CD4-positive, alpha-beta T cell treated with Interleukin-10 for 1 hour (primary cell): ENCODE measurements at places on chromosomes 4 and X.

DNA sequence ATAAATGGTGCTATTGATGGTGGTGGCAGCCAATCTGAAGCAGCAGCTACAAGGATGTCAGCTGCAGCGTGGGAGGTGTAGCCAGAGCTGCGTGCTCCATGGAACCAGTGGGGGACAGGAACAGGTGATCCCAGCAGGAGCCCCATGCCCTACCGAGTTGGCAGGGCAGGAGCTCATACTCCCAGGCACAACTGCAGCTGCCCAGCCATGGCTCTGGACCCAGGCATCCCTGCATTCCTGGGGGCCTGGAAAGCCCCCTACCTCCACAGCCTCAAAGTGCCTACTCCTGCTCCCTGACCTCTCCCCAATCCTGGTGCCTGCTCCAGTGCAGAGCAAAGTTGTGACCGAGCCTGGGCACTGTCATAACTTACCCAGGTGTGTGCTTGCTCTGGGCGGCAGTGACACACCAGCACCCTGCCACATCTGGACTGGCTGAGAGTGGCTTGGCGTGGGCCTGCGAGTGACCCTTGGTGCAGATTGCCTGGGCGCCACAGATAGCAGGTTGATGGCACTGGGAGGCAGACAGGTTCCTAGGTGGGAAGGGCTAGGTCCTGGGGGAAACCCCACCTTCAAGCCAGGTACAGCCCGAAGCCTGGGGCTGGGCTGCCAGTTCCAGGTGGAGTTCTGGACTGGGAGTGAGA lies 101.1 kb downstream of the DCAF12L2 start:
- no peak for DNase-seq

GRCh38 chrX:121455890-121456289 lies 408.5 kb downstream of the GLUD2 start:
- DNase-seq, result no peak

GRCh38 chr4:62487016-62487415 lies 1286.9 kb downstream of the ADGRL3 start:
- no peak for DNase-seq

DNA sequence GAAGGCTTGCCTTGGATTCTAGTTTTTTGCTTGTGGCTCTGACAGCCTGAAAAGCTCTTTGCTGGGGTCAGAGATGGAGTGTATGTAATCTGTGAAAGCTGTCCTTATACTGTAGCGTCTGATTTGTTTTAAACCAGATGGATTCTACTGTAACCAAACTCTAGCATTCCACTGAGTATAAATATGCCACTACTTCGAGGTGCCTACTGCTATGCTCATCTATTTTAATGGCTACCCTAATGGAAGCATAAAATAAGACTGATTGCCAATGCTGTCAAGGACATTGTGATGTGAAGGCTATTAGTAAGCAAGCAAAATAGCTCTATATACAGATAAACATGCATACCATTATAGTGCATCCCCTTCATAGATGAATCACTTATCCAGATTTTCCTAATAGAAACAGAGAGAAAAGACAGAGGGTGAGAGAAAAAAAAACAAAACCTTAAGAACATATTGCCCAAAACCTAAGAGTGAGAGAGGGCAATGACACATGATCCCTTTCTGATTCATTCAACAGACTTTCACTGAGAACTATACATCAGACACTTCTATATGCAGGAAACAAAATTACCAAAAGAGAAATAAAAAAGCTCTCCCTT lies 1025.8 kb upstream of the LCORL start:
- DNase-seq, result no peak

- no peak for DNase-seq
These were observed 74.7 kb downstream of the FAM47B start for GRCh38 chrX:35017284-35017683.

DNA sequence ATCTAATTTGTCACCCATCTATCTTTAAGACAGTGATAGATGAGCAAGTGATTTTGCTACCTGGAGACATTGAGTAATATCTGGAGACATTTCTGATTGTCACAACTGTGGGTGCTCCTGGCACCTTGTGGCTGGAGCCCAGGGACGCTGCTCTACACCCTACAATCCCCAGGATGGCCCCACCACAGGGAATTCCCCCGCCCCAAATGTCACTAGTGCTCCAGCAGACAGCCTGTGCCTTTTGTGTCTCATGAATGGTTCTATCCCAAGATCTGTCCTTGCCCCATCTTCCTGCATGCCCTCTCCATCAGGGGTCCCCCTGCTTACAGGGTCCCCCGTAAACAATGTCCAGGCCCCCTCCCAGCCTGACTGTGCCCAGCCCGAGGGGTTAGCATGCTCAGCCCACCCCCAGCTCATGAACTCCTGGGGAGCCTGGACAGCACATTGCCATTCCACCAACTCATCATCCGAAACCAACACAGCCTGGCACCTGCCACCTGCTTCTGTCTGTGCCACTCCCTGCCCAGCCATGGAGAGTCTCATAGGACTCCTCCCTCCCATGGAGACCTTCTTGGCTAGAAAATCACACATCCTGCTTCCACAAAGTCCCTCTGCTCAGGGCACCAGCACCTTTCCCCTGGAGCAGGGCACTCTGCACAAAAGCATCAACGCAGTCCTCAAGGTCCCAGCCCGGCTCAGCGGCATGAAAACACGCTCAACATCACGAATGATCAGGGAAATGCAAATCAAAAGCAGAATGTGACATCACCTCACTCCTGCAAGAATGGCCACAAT lies 5.7 kb downstream of the P2RY8 start:
- peak; percentile 24 for DNase-seq

DNA sequence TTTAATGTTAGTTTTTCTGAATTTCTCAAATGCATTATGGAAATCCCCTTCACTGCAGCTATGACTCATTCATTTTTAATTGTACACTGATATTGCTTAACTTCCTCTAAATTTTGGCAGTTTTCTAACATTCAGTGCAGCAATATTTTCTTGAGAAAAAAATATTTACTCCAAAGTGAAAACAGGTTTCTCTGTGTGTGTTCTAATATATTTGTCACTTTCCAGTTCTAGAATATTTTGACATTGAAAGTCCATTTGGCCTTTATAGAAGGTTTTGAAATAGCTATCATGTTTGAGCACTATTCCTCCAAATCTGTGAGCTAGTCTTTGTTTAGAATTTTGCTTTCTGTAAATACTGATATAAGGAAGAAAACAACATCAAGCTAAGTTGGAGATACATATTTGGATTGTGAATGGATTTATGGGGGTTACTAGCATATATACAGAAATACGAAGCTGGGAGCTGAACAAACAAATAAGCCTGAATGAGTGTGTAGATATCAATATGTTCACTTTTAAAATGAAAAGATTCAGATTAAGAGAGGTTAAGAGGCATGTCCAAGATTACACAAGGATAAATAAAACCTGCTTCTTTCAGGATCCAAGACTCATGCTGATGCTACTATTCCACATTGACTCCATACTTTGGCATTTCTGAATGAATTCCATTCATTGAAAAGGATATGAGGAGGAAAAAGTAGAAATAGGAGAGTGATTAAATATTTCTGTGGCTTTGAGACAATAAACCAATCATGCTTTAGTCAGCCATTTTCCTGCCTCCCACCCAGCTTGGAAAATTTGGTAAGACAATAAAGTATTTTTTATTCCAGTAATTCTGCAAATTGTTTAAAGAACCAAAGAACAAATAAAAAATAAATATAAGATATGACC lies 57.3 kb upstream of the SLIT2 start:
- no peak for DNase-seq

DNA sequence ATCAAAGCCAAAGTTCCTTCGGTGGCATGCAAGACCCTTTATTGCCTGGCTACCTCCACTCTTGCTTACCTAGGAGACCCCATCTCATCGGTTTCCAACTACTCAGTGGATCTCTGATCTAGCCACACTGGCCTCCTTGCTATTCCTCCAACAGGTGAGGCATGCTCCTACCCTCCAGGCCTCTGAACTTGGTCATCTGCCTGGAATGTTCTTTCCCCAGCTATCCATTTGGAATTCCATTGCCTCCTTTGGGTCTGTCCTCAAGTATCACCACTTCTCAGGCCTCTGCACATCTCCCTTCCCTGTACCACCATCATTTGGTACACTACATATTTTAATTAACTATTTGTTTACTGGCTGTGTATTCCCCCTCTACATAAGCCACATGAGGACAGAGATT lies 11.2 kb downstream of the LGI2 start:
- no peak for DNase-seq

DNA sequence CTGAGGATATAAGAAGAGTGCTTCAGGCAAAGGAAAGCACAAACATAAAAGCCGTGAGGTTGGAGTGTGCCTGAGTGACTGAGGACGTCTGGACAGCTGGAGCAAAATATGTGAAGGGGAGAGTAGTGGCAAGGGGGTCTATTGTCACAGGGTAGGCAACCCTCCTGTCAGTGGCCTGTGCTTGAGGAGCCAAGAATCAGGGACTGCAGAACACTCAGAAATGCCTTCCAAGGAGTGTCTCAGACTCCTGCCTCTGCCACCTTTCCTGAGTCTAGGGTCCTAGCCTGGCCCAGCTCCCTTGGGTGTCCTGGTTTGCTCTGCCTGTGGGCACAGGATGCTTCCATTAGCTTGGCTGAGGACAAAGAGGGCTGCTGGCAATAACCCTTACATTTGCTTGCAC lies 152.5 kb upstream of the PJA1 start:
- no peak for DNase-seq

- no peak for DNase-seq
These were observed 48.3 kb upstream of the WDR1 start for GRCh38 chr4:10164877-10165283.

- no peak for DNase-seq
These were observed 183.1 kb upstream of the GALNT7 start for GRCh38 chr4:172985552-172985951.

- no peak for DNase-seq
These were observed 42.3 kb downstream of the STX18 start for GRCh38 chr4:4499438-4500123.

DNA sequence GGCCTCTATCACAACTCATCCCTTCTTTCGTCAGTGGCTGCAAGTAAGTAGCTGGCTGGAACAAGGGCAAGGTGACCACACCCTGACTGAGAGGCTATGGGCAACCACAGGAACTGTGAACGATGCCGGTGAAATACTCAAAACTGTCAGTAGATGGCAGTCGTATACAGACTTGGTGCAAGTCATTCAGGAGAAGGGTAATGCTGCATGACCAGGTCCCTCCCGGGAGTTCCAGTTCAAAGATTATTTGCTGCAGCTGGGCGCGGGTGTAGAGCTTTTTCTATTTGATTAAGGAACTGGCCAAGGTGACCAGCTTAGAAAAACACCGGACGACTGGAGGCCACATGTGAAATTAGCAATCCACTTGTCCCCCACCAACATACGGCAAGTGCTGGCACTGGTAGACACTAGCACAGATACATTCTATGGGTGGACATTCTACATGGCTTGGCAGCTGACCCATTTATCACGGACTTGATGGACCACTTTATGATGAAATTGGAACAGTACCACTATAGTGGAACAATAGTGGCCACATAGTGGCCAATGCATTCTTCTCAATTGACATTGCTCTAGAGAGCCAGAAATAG lies 726.6 kb downstream of the TRAM1L1 start:
- DNase-seq, result peak; percentile 35

DNA sequence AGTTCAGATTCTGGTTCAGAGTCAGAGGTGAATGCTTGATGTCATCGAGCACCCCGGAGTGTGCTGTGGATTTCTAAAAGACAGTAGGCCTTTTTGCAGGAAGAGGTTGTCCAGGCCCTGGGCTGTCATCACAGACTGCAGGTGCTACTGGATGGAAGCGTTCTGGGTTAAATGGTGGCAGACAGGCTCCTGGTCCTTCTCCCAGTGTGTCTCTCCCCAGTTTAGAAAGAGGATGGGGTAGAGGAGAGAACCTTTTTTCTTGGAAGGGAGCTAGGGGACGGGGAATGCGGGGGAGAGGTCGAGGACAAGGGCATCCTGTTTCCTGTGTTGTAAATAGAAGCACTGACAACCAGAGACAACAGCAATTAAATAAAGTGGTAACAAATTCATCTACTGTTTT lies 102.3 kb upstream of the NUDT6 start:
- no peak for DNase-seq

- no peak for DNase-seq
These were observed 70.8 kb upstream of the RAI2 start for GRCh38 chrX:17931855-17932254.

GRCh38 chrX:34927866-34928265 lies 14.7 kb upstream of the FAM47B start:
- no peak for DNase-seq

- DNase-seq, result no peak
These were observed 25.8 kb upstream of the ARHGAP24 start for GRCh38 chr4:85448906-85449890.

DNA sequence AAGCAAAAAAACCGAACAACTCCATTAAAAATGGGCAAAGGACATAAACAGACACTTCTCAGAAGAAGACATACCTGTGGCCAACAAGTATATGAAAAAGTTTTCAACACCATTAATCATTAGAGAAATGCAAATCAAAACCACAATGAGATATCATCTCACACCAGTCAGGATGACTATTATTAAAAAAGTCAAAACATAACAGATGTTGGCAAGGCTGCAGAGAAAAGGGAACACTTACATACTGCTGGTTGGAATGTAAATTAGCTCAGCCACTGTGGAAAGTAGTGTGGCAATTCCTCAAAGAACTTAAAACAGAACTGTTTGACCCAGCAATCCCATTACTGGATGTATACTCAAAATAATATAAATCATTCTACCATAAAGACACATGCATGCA lies 436.3 kb downstream of the KLHL13 start:
- DNase-seq, result no peak

DNA sequence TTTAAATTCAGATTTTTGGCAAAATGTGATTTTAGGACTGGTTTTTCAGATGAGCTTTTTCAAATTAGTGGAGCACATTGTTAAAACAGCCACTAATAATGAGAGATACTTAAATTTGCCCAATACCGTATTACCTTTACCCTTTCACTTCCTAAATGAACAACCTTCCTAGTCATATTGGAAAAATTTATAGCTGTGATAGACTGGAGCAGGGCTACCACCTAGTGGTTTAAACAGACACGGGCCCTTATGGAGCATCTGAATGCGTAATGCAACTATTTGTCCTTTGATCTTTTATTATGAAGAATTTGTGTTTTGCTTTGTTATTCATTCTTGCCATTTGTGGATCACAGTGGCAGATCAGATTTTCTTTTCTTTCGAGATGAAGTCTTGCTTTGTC lies 72.7 kb downstream of the KDM6A start:
- DNase-seq, result peak; percentile 11

DNA sequence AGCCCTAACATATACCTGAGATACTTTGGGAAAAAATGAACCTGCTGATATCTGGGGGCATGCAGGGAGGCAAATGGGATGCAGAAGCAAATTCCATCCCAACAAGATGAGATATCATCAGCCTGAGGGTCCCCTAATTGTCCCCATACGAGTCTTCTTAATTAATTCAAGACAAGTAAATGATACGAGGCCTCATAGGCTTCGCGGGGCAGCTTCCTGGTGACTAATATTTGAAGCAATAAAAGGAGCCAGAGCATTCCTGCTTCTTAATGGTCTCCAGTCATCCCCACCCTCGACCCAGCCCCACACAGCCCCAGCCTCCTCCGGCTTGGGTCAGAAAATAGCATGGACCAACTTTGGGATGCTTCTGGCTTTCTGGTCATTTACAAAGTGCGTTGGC lies 99.6 kb upstream of the MSX1 start:
- DNase-seq, result no peak

GRCh38 chr4:145230726-145231125 lies 50.3 kb upstream of the OTUD4 start:
- DNase-seq, result no peak

GRCh38 chr4:140799686-140800225 lies 43.6 kb upstream of the TBC1D9 start:
- DNase-seq, result no peak
